D341Med (cell line): ENCODE measurements at places on chromosomes 4 and X.

- no peak for DNase-seq
Observed at GRCh38 chr4:116243431-116243830, 841.9 kb downstream of the TRAM1L1 start.

- no peak for DNase-seq
Observed at GRCh38 chr4:8537041-8537461, 43.1 kb upstream of the GPR78 start.

GRCh38 chr4:3112609-3113469 is 38.4 kb downstream of the HTT start:
- no peak for DNase-seq

DNA sequence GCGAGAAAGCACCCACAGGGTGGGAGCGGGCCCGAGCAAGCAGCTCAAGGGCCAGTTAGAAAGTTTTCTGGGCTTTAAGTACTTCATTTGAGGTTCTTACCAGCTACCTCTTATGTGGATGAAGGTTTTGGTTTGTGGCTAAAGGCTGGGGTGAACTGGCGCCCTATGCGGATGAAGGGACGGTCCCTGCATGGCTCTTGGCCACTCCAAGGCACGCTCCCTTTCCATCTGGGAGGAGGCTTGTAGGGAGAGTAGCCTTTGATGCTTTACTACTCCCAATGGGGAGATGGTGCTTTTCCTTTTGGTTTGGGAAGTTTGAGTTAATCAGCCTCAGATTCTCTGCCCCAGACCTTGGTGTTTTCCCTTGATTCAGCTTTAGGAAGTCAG is 17.7 kb downstream of the MRFAP1 start:
- DNase-seq = no peak

GRCh38 chrX:44011506-44011905 is 38.3 kb upstream of the NDP start:
- no peak for DNase-seq

GRCh38 chr4:71074452-71075299 is 81.2 kb downstream of the DCK start:
- no peak for DNase-seq

- DNase-seq = no peak
Observed at GRCh38 chr4:34845926-34846325, 1398.4 kb downstream of the ARAP2 start.

GRCh38 chr4:75889537-75890199 is 12.6 kb downstream of the PPEF2 start:
- no peak for DNase-seq

- peak; percentile 46 for DNase-seq
Observed at GRCh38 chrX:49915361-49916222, 6.8 kb upstream of the CLCN5 start.

DNA sequence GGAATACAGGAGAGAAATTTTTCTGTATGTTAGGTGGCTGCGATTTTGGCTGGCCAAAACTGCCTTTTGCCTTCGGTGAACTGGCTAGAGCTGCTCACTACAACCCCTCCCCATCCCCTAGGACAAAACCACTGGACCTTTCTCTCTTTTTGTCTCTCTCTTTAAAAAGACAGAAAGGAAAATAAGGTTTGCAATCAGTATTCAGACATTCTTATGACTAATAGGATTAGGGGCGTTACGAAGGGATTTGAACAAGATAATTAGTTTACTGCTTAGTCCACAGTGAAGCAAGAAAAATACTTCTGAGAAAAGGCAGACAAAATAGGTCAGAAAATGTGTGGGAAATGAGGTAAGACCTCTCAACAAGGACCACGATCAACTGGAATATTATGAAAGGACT is 180.4 kb downstream of the SLIT2 start:
- no peak for DNase-seq

DNA sequence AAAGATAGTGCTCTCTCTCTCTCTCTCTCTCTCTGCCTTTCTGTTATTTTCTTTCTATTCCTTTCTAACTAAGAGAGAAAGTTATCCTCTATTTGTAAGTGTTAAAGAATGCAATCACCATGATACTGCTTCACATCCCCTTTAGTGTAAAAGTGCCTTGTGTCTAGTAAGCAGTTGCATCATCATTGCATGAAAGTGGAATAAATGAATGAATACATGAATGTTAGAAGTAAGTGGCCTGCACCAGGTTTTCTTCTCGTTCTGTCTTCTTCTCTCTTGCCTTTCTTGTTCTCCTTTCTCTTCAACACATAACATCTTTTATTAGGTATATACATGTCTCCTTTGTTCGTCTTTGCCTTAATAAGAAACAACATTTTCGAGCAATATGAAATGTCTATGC is 35.2 kb downstream of the TRIM2 start:
- no peak for DNase-seq

DNA sequence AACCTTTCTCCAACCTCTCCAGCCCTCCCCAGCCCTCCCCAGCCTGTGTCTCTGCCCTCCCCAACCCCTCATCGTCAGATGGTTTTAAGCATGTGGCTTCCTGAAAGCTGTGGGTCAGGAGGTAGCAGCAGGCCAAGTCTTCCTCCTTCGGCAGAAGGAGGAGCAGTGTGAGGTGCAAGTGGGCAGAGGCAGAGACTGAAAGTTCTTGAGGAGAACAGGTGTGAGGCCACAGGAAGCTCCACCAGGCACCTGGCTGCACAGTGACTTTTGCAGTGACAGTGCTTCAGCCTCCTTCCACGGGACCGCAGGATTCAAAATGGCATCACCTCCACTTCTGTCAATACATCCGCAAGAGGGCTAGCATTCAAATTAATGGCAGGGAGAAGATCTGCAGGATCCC is 203.9 kb upstream of the LEF1 start:
- DNase-seq = no peak

DNA sequence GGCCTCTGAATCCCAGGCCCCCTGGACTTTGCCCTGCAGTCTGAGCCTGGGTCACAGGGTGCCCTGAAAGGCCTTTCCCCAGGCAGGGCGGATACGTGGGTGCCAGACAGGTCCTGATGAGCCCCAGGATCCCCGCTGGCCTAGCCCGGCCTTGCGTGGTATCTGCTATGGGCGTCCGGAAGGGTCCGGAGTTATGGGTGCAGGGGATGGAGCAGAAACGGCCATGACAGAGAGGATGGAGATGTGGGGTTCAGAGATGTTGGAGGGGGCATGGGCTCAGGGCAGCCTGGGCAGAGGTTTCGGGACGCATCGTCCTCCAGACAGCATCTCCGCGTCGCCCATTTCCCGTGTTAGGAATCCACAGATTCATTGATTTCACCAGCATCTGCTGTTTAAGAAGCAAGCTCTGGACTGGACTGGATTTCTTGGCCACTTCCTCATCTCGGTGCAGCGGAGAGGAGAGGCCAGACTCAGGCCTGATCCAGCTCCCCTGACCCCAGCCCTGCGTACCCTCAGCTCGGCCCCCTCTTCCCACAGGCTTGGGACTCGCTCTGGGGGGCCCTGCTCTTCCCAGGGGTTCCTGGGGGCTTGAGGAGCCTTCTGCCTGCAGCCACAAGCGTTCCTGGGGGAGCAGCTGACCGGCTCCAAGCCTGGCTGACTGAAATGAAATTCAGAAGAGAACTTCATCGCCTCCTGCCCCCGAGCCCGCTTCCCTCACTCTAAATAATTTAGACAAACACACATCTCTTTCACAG is 86.9 kb upstream of the ADRA2C start:
- no peak for DNase-seq

GRCh38 chr4:102341201-102341600 is 4.1 kb downstream of the SLC39A8 start:
- no peak for DNase-seq

DNA sequence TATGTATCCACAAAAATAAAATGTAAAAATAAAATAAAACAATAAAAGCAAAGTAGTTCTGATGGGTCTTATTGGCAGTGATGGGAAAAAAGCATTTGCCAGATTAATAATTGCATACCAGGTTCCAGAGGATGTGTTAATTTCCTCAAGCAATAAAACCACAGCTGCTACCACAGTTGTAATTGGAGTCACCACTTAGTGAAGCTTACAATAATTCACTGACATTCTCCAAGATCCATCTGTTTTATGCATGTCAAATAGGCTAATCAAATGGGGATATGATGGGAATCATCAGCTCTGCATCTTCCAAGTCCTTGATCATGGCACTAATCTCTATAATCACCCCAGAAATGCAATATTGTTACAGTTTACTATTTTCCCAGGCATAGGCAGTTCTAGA is 123.5 kb upstream of the EMCN start:
- peak; percentile 10 for DNase-seq

GRCh38 chrX:11431786-11432185 is 138.6 kb downstream of the AMELX start:
- no peak for DNase-seq

DNA sequence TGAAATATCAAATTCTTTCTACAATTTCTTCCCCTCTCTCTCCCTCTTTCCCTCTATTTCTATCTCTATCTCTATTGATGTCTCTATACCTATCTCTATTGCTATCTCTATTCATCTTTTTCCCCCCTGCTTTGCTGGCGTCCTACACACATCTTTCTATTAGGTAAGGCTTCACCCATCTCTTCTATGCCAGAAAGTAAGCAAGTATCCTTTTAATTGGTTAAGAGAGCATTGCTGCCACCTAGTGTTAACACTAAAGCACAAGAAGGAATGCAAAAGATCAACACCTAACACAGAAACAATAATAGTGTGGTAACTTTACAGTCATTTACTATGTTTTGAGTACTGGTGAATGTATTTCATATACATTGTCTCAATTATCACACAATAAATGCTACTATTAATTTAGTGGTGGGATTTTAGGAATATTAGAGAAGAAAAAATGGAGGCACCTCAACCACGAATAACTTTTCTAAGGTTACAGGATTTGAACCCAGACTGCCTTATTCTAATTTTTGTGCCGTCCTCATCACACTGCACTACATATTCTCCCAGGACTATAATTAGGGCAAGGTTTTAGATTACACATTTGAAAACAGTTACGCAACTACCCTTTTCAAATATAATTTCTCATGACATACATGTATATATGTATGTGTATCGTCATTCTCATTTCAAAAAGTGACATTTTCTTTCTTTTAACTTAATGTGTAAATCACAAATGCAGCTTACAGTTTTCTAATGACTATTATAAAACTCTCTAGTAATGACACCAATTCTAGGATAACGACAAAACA is 3.7 kb upstream of the C4orf36 start:
- DNase-seq = peak; percentile 40

DNA sequence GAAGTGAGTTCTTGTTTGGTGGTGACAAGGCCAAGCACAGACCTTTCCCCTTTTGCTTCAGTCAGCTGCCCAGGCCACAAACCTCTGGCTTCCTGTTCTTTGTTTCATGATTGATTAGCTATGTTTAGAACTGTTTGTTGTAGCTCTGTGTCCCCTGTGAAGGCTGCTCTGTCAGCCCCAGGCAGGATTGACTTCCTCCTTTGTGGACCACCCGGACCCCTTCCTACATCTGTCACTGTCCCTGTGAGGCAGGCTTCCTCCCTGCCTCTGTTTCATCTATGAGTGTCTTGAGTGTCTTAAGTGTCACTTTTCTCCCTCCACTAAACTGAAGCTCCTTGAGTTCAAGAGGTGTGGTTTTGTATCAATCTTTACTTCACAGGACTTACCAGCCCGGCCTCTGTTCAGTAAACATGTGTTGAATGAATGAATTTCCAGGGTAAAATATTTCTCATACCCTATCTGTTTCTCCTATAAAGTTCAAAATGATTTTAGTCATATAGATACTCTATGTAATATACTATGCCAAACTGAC is 83.5 kb downstream of the ZNF674 start:
- no peak for DNase-seq

DNA sequence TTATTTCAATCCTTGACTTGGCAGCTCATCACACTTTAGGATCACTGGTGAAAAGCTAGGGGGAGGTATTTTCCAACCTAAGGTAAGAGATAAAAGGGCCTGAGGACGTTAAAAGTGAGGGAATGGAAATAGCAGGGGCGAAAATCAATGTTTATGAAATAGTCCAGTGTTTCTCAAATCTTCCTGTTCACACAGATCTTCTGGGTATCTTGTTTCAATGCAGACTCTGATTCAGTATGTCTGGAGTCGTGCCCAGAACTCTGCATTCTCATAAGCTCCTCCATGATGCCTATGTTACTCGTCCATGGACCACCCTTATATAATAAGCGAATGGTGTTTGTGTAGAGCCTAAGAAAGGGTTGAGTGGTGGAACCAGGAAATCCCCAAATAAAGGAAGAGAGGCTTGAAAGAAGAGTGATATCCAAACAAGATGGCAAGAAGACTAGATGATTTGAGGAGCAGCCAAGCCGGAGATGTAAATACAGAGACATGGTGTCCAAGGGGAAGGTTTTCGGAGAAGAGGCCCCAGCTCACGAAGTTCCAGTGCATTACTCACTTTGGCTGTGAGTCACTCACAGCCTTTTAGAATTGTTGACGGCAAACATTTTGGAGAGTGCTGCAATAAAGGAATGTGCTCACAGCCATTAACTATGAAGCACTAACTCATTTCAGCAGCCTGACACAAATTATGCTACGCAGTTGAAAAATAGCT is 215.6 kb upstream of the PPARGC1A start:
- no peak for DNase-seq

DNA sequence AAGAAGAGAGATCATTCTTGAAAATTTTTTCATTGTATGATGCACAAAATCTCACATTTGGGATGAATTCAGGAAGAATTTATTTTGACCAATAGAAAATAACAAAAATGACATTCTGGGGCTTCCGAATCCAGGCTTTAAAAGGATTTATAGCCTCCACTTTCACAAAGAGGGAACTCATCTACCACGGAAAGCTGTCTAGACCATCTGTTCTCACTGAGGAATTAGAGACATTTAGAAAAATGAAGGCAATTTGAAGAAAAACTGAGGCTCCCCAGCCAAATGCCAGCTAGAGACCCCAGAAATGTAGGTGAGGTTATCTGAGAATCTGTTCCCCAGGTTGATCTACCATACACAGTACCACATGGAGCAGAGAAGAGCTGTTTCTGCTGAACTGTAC is 464.3 kb downstream of the TMA16 start:
- DNase-seq = peak; percentile 10

DNA sequence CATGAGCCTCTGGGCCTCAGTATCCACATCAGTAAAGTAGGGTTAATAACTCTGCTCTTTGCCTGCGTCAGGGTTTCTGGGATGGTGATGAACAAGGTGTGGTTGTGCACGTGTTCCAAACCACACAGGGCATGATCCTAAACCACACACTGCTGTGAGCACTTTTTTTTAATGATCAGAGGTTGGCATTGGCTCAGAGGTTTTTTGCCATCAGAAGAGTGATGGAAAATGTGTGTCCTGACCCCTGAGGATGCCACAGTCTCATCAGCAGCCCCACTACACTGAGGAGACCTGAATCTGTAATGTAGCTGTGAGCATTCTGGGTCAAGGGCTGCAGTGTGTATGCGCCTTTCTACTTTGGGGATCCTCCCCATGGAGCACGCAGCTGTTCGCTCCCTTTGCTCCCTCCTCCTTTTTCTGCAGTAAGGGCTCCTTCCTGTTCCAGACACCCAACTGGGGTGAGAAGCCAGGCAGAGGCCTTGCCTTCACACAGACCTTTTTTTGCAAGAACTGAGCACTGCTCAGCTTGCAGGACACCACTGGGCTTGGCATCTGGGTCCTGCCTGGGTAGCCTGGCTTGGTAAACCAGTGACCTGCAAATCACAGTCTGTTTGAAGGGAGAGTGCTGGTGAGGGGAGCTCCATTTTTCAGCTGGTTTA is 87.5 kb downstream of the MAMLD1 start:
- no peak for DNase-seq
